Mesenteric fat pad (tissue), 1 donor: ENCODE measurements at places on chromosomes 6 and 20. TPM values are rescaled to one million over a fixed set of nuclear protein-coding genes. Genes with fewer than 3 reads are reported as not detected.

Gene LY6G6F
- not detected for total RNA-seq

Gene GGTLC1
- not detected for total RNA-seq

Gene MLN
- not detected for total RNA-seq

Gene KCNK16
- not detected for total RNA-seq

Gene ADGB
- not detected for total RNA-seq

Gene FHL5
- total RNA-seq, result 16.6 TPM

Gene MYH7B
- total RNA-seq, result 0.06 TPM

Gene SPINT3
- not detected for total RNA-seq

Gene BCAS4
- 1.1 TPM for total RNA-seq

Gene KIF25
- 0.93 TPM for total RNA-seq

Gene SLC12A5
- total RNA-seq, result 1.7 TPM

Gene C20orf204
- 0.74 TPM for total RNA-seq

Gene CDH4
- not detected for total RNA-seq

Gene SAMD3
- 0.84 TPM for total RNA-seq

Gene FOXF2
- total RNA-seq, result 2.7 TPM

Gene FRK
- 0.80 TPM for total RNA-seq

Gene PRSS35
- 0.26 TPM for total RNA-seq

Gene PROKR2
- total RNA-seq, result not detected

Gene BLOC1S5
- total RNA-seq, result 10.2 TPM

Gene ZNF831
- 0.32 TPM for total RNA-seq

Gene TBX18
- 13.8 TPM for total RNA-seq

Gene BCKDHB
- 18.2 TPM for total RNA-seq

Gene DNAH8
- total RNA-seq, result not detected

Gene PTPN1
- total RNA-seq, result 50.9 TPM

Gene HLA-DQB1
- total RNA-seq, result 21.5 TPM

Gene TREM1
- total RNA-seq, result 20.6 TPM

Gene ENTPD6
- total RNA-seq, result 54.3 TPM

Gene SALL4
- total RNA-seq, result 0.16 TPM

Gene RFX6
- not detected for total RNA-seq

Gene L3MBTL3
- total RNA-seq, result 9.9 TPM

Gene PCSK2
- not detected for total RNA-seq

Gene NR2E1
- total RNA-seq, result not detected

Gene SCUBE3
- total RNA-seq, result 0.22 TPM

Gene PLN
- total RNA-seq, result 5.6 TPM

Gene CAGE1
- total RNA-seq, result not detected

Gene SIRPD
- total RNA-seq, result 0.42 TPM

Gene IL20RA
- 0.93 TPM for total RNA-seq

Gene GRIK2
- not detected for total RNA-seq

Gene BFSP1
- not detected for total RNA-seq

Gene ACSS1
- total RNA-seq, result 14.3 TPM

Gene ECT2L
- not detected for total RNA-seq

Gene RHAG
- not detected for total RNA-seq

Gene MOXD1
- 2.2 TPM for total RNA-seq

Gene WASF1
- 9.4 TPM for total RNA-seq

Gene SNAP25
- 0.29 TPM for total RNA-seq

Gene CLDN20
- not detected for total RNA-seq
